PC-3 (cell line): ENCODE measurements at places on chromosomes 5 and 9.

GRCh38 chr9:98330831-98331230 is 75.4 kb upstream of the TBC1D2 start:
- H3K27me3 ChIP-seq = no peaks in the 10 kb centered on the region
- no peaks in the 10 kb centered on the region for H3K36me3 ChIP-seq
- no peak for DNase-seq
- H3K4me3 ChIP-seq = no peak overlapping the region
- H3K27ac ChIP-seq = no peak overlapping the region
- H3K4me1 ChIP-seq = 0 out of 2 replicates have a peak, but pooled peaks cover 7% of the 10 kb centered on the region

DNA sequence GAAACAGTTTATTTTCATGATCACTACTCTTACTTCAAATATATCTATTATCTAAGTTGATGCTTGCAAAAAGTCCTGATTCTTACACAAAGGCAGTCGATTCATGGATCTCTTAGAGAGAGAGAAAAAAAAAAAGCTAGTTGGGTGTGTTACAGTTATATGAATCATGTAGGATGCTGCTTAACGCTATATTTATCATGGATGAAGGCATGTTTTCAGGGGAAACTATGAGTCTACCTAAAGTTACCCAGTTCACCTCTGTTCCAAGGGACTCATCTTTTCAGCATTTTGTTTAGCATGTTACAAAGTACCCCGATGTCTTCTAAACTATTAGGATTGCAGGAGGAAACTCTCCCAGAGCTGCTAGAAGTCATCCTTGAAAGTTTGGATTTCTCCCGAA is 13.5 kb downstream of the TMC1 start:
- no peak overlapping the region for H3K27ac ChIP-seq
- H3K4me1 ChIP-seq = peaks cover 10% of the 10 kb centered on the region; the same call in 1 of the 2 replicates
- no peaks in the 10 kb centered on the region for H3K27me3 ChIP-seq
- no peak for DNase-seq
- no peak overlapping the region for H3K4me3 ChIP-seq

- no peak for DNase-seq
- H3K27me3 ChIP-seq = no peaks in the 10 kb centered on the region
- H3K4me1 ChIP-seq = no peaks in the 10 kb centered on the region
- no peaks in the 10 kb centered on the region for H3K36me3 ChIP-seq
- no peak overlapping the region for H3K27ac ChIP-seq
Observed at GRCh38 chr5:113480243-113480642, 8.0 kb downstream of the MCC start.

DNA sequence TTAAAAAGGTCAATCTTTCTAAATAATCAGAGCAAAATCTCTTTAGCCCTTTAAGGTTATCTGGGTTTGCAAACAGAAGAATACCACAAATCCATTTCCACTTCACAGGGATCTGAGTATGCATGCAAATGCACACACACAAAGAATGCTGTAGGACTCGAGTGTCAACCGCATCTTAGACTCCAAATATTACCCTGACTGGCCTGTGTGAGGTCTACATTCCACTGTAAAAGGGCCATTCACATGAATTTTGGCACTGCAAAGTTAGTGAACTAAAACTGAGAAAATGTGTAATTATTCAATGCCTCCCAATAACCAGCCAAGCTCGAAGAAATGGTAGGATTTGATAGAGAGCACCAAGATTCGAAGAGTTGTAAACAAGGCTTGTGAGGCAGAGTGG is 199.9 kb downstream of the AGTPBP1 start:
- H3K4me3 ChIP-seq = no peak overlapping the region
- no peaks in the 10 kb centered on the region for H3K27me3 ChIP-seq
- no peaks in the 10 kb centered on the region for H3K4me1 ChIP-seq
- no peak overlapping the region for H3K27ac ChIP-seq

GRCh38 chr9:13688990-13689600 is 409.6 kb upstream of the MPDZ start:
- no peaks in the 10 kb centered on the region for H3K27me3 ChIP-seq
- no peak overlapping the region for H3K4me3 ChIP-seq
- DNase-seq = peak; percentile 32
- H3K27ac ChIP-seq = peak overlapping the region; percentile 76

DNA sequence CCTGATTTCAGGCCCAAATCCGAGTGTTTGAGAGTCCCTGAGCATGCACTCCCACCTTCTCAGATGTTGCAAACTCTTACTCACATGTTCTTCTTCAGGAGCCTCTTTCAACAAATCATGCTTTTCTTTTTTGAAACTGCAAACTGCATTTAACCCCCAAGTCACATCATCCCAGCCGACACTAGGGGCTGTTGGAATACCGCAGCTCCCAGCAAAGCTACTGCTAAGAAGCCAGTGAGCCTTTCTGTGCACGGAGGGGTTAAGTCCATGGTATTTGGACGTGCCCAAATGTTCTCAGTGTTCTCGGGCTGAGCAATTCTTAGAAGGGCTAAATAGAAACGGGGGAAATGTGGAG is 282.9 kb downstream of the NFIB start:
- H3K4me3 ChIP-seq = peak overlapping the region; percentile 46; the same call in 1 of the 2 replicates
- H3K27me3 ChIP-seq = no peaks in the 10 kb centered on the region
- no peaks in the 10 kb centered on the region for H3K36me3 ChIP-seq

DNA sequence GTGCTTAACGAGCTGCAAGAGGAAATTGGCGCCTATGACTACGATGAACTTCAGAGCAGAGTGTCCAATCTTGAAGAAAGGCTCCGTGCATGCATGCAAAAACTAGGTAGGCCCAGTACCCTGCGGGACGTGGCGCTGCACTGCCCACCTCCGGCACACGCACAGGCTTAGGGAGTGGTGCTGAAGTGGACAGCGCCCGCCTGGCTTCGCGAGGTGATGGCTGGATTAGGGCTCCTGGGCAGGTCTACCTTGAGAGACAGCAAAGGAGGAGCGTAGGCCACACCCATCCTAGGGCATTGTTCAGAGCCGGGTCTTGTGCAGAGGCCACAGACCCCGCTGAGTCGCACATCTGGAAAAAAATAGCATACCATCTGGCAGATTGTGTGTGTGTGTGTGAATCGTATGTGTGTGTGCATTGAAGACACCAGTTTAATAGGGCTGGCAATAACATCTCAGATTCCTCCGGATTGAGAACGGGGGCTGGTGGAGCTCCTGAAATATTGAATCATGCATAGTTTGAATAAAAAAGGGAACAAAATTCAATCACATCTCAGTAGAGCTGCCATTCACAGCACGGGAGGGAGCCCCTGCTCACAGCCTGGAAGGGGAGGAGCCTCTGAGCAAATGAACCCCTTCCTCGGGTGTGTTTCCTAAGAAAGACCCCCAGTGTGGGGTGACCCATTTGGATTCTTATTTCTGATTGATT is 11.1 kb downstream of the OLFM1 start:
- no peaks in the 10 kb centered on the region for H3K36me3 ChIP-seq
- H3K4me1 ChIP-seq = no peaks in the 10 kb centered on the region
- H3K27me3 ChIP-seq = peaks cover 24% of the 10 kb centered on the region
- no peak overlapping the region for H3K4me3 ChIP-seq
- peak; percentile 4 for DNase-seq

DNA sequence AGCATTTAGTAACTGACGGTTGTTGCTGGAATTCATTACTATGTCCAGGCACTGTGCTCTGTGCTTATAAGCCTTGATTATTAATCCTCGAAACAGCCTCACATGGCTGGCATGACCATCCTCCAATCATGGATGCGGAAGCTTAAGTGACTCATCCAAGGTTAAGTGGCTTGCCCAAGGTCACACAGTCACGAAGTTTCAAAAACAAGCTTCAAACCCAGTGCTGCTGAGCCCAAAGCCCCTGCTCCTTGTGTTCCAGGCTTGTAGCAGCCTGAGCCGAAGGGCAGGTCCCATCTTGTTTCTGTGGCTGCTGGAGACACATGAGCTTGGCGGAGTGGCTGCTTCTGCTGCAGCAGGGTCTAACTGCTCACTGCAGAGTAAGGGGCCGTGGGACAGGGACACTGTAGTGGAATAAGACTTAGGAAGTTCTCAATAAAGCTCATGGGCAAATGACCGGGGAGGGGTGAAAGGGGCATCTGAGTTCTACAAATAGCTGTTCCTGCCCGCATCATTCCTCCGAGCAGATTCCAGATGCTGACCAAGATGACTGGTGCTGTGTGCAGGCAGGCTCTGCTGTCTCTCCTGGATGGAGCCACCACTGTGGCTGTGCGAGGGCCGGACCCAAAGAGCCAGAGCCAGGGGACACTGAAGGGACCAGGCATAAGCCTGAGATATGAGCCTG is 32.4 kb downstream of the WHRN start:
- H3K27ac ChIP-seq = no peak overlapping the region
- no peaks in the 10 kb centered on the region for H3K36me3 ChIP-seq
- no peak overlapping the region for H3K4me3 ChIP-seq
- no peak for DNase-seq

DNA sequence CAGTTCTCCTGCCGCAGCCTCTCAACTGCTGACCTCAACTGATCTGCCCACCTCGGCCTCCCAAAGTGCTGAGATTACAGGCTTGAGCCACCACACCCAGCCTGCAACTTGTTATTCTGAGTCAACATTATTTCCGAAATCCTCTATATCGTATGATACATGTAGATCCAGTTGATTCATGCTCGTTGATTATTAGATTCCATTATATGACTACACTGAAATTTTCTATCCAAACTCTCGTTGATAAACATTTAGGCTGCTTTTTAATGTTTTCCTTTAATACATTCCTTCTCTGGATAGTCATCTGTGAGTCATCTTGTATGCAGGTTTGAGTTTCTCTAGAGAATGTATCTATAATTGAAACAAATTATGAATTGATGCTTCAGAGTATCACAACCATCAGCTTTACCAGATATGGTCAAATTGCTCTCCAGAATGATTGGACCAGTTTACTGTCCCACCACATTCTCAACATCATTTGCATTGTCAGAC is 4.1 kb downstream of the CDK7 start:
- peak overlapping the region; percentile 62 for H3K27ac ChIP-seq
- no peaks in the 10 kb centered on the region for H3K27me3 ChIP-seq
- H3K4me1 ChIP-seq = peaks cover 30% of the 10 kb centered on the region
- peak overlapping the region; percentile 22; the same call in 1 of the 2 replicates for H3K4me3 ChIP-seq

DNA sequence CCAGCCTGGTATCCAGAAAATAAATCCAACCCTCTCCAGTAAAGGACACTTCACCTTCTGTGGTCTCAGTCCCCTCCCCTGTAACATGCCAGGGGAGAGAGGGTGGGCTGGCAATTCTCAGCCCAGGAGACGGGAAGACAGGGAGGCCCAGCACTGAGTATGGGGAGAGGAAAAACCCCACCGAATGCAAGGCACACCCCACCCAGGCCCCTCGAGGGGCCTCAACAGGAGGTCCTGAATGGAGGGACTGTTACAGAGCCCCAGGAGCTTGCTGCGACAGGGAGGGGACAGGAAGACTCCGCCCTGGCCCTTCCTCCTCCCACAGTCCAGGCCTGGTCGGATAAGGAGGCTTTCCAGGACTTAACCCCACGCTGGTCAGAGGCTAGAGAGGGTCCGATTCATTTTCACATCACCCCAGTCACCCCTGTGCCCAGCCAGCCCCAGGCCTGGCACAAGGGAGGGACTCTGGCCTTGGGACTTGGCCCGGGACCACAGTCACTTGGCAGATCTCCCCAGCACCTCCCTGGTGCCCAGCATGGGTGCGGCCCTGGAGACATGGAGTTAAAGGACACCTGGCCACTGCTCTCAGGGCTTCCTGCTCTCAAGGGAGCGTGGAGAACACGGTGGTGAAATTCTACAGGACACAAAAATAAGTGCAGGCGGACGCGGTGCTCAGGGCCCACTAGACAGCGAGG is 44.9 kb upstream of the STXBP1 start:
- no peaks in the 10 kb centered on the region for H3K27me3 ChIP-seq
- H3K4me1 ChIP-seq = peaks cover 59% of the 10 kb centered on the region
- H3K27ac ChIP-seq = peak overlapping the region; percentile 60
- peak; percentile 46 for DNase-seq

GRCh38 chr5:151174612-151175101 is 17.1 kb upstream of the ANXA6 start:
- H3K4me3 ChIP-seq = no peak overlapping the region
- H3K27me3 ChIP-seq = no peaks in the 10 kb centered on the region
- no peak overlapping the region for H3K27ac ChIP-seq

GRCh38 chr5:332843-333242 is 11.3 kb downstream of the AHRR start:
- no peak overlapping the region for H3K27ac ChIP-seq
- no peak overlapping the region for H3K4me3 ChIP-seq
- DNase-seq = no peak
- H3K36me3 ChIP-seq = no peaks in the 10 kb centered on the region
- H3K4me1 ChIP-seq = no peaks in the 10 kb centered on the region

DNA sequence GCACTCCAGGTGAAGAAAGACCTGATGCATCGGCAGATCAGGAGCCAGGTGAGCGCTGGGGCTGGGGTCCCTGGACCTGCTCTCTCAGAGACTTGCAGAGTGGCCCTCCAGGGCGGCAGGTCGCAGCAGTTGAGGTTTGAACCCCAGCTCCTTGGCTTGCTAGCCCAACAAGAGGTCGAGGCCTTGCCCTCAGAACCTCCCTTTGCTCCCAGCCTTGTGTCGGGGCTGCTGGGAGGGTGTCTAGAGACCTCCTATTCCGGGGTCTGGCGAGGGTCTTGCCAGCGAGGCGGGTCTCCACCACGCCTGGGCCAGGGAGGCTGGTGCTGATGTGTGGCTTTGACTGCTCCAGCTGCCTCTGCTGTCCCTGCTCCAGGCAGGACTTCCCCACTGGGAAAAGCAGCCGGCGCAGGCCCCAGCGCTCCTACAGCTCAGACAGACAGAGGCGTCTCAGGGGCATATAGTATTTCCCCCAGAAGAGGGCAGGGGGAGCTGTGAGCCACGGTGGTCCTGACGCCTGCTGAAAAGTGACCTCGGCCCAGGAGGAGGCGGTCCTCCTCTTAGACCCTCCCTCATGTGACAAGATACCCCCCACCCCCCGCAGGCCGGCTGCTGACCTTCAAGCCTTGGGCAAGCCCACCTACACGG is 38.3 kb downstream of the LRSAM1 start:
- H3K4me1 ChIP-seq = no peaks in the 10 kb centered on the region
- H3K36me3 ChIP-seq = no peaks in the 10 kb centered on the region
- DNase-seq = no peak
- no peak overlapping the region for H3K27ac ChIP-seq
- H3K4me3 ChIP-seq = no peak overlapping the region
- H3K27me3 ChIP-seq = no peaks in the 10 kb centered on the region

GRCh38 chr5:91357012-91357634 is 26.0 kb downstream of the ARRDC3 start:
- H3K36me3 ChIP-seq = no peaks in the 10 kb centered on the region
- H3K27me3 ChIP-seq = no peaks in the 10 kb centered on the region
- H3K4me3 ChIP-seq = no peak overlapping the region

- H3K36me3 ChIP-seq = no peaks in the 10 kb centered on the region
- H3K4me1 ChIP-seq = no peaks in the 10 kb centered on the region
- no peak overlapping the region for H3K27ac ChIP-seq
- no peaks in the 10 kb centered on the region for H3K27me3 ChIP-seq
- DNase-seq = no peak
Observed at GRCh38 chr9:107639426-107639825, 149.9 kb upstream of the KLF4 start.

- H3K4me3 ChIP-seq = no peak overlapping the region
- H3K36me3 ChIP-seq = no peaks in the 10 kb centered on the region
- DNase-seq = no peak
- H3K27ac ChIP-seq = no peak overlapping the region
- peaks cover 9% of the 10 kb centered on the region; the same call in 1 of the 2 replicates for H3K4me1 ChIP-seq
Observed at GRCh38 chr9:134130503-134131375, 5.1 kb upstream of the WDR5 start.

- no peak for DNase-seq
- no peak overlapping the region for H3K27ac ChIP-seq
- H3K36me3 ChIP-seq = no peaks in the 10 kb centered on the region
Observed at GRCh38 chr5:78717674-78718584, 69.4 kb upstream of the LHFPL2 start.
